Activated naive CD4-positive, alpha-beta T cell (primary cell): ENCODE measurements at places on chromosomes 7 and 10.

DNA sequence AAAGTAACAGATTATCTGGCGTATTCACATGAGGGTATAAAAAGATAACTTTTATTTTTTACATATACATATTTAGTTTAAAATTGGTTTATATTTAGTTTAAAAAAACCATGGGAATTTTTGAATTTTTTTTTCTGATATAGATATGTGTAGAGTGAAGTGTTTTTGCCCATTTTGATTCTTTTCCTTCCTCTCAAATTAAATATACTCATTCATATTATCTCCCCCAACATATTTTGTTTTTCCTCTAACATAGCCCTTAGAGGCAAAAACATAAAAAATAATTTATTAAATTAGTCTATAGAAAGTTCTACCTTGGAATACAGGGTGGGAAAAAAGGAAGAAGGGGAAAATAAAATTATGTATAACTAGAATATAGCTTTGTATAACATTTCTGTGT lies 137.7 kb downstream of the CPED1 start:
- DNase-seq = no peak

GRCh38 chr7:39896840-39897239 lies 53.2 kb upstream of the CDK13 start:
- DNase-seq = no peak

GRCh38 chr7:112504093-112504695 lies 23.4 kb downstream of the LSMEM1 start:
- DNase-seq = no peak

GRCh38 chr7:88967432-88967831 lies 171.9 kb upstream of the TEX47 start:
- DNase-seq = no peak

GRCh38 chr7:41730668-41731067 lies 27.8 kb upstream of the INHBA start:
- DNase-seq = no peak

DNA sequence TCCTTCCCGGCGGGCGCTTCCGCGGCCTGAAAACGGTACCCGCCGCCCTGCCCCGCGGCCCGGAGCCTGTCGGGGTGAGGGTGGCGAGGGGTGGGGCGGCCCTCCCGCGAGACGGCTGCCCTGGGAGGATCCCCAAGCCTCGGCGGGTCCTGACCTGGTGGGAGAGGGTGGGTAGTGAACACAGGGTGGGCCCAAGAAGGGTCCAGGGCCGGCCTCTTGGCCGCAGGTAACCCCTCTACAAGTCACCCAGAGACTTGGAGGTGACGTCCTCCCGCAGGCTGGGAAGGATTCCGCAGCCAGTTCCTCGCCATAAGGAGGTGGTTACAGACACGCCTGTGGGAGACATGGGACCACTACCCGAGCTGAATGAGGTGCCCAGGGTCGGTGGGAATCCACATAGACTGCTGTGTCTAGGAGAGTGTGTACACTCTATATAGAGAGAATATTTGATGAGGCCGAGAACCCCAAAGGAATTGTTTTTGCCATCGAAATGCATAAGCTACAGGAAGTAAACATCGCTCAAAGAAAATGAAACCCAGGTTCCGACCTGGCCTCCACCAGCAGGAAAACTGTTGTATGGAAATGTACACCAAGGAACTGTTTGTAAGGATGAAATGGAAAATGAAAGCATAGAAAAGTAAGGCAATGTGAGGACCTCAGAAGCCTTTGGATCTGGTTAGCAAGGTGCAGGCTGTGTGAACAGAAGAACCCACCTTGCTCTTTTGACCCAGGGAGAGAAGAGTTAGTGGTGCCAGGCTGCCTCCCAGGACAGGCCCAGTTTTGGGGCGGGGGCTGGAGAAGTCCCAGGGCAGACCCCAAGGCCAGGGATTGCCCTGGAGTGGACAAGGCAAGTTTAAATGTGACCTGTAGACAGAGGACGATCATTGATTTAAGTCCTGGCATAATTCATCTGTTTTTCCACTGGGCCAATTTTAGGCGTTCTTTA lies 659 bp downstream of the OPTN start:
- DNase-seq = no peak

DNA sequence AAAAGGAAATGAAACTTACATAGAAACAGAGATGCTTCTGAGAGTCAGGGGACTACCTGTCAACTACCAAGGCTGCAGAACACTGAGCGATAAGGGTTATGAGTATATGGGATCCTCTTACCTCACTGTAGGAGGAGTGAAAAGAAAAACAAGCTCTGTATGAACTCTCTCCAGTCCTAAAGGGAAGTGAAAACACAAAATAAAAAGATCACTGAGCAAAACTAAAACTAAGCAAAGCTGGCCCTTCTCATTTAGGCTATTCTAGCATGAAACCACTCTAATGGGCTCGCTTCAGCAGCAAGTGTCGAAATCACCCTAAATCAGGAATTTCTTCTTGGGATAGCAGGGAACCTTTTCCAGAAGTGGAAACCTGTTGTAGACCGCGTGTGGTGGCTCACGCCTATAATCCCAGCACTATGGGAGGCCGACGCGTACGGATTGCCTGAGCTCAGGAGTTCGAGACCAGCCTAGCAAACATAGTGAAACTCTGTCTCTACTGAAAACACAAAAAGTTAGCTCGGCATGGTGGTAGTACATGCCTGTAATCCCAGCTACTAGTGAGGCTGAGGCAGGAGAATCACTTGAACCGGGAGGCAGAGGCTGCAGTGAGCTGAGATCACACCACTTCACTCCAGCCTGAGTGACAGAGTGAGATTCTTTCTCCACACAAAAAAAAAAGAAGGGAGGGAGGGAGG lies 27.0 kb downstream of the DCLRE1C start:
- no peak for DNase-seq

DNA sequence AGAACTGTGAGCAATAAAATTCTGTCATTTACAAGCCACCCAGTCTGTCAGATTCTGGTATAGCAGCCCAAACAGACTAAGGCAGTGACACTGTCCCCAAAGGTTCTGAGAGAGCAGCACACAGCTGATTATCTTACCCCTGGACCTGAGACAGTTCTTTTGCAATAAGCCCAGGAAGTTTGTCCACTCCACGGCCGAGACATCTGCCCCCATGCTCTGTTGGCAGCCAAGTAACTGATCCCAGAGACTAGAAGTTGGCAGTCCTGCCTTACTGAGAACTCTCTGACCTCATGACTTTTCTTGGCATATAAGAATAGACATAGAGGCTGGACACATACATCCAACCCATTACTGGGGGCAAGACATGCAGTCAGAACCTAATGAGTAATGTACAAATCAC lies 243.0 kb upstream of the GRB10 start:
- DNase-seq = no peak

- no peak for DNase-seq
Observed at GRCh38 chr10:102801496-102801895, 35.7 kb downstream of the CYP17A1 start.

- DNase-seq = no peak
Observed at GRCh38 chr7:135501402-135501801, 8.5 kb downstream of the CNOT4 start.

GRCh38 chr10:91785830-91786229 lies 12.4 kb upstream of the TNKS2 start:
- DNase-seq = no peak

DNA sequence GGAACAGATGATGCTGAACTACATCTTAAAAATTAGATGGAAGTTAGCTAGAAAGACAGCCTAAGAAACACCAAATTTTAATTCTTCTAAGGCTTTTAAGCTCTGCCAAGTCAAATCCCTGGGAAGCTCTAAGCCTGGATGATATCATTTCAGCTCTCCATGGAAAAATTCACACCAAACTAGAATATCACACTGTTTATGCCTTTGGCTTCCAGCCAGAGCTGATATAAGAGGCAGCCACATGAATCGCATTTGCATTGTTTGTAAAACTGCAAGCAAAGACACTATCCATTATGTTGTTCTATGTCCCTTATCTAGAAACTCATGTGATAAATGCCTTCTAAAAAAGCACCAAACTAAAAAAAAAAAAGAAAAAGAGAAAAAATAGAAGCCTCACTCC lies 430.4 kb downstream of the GRID1 start:
- no peak for DNase-seq

DNA sequence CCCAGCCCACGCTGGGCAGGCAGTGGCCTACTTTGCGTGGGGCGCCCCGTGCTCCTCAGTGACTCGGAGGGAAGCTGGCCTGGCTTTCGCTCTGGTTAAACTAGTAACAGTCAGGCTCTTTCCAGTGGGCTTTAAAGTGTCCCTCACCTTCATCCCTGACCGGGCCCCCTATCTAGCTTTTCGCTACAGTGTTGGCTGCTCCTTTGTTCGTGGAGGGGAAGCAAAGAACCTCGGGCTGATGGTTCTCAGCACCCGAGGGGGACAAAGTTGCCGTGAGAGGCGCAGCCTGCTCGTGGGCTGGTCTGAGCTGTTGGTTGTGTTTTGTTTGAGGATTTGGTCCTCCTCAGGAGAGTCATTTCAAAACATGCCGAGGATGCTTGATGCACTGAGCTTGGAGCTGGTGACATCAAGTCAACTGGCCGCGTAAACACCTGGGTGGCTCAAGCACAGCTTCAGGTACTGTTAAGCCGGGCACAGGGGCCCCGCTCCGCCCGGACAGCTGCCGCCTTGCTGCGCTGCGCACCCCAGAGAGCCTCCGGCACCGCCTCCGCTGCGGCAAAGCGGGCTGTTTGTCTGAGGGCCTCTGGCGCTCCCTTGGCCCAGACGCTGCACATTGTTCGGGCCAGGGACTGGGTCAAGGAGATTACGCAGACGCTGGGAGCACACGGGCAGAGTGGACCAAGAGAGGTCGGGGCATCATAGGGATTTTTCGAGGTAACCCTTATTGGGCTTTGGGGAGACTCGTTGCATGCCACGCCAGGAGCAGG lies 1.6 kb downstream of the DLX6 start:
- DNase-seq = no peak

GRCh38 chr7:106423821-106424475 lies 139.2 kb upstream of the NAMPT start:
- DNase-seq = no peak

- DNase-seq = no peak
Observed at GRCh38 chr7:16667355-16667754, 21.4 kb downstream of the BZW2 start.

GRCh38 chr7:1099637-1100036 lies 11.7 kb downstream of the GPER1 start:
- DNase-seq = no peak

DNA sequence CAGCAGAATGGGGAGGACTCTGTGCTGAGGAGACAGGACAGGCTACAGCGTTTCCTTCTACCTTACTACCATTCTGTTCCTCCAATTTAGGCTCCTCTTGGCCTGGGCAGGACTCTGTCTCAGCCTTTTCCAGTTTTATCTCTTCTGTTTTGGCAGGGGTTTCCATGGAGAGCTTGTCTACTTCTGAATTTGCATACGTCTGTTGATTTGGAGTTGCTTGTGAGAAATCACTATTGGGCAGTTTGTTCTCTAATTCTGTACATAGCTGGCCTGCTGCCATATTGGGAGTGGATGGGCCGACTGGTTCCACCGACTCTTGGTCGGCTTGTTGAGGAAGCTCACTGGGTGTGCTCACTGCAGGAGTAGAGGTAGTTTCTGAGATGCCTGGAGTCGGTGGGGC lies 136.8 kb downstream of the GALNT11 start:
- DNase-seq = no peak

- no peak for DNase-seq
Observed at GRCh38 chr10:71995449-71995848, 31.3 kb downstream of the CHST3 start.

- DNase-seq = no peak
Observed at GRCh38 chr10:101935431-101935830, 91.8 kb upstream of the KCNIP2 start.

DNA sequence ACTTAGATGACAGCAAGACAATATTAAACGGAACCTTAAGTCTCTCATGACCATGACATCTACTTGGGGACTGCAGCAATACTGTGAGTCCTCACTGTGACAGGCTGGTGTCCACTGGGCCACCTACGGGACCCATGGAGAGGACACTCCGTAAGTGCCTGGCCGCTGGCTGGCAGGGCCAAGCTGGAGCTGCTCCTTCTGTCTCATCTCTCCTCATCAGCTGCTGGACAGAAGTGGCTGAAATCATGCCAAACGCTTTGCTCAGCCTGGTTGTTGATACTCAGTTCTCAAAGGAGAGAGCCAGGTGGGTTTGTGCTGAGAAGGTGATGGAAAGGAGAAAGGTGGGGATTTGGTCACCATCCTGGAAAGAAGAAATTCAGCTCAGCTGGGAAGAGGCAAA lies 33.3 kb downstream of the AFAP1L2 start:
- DNase-seq = no peak

DNA sequence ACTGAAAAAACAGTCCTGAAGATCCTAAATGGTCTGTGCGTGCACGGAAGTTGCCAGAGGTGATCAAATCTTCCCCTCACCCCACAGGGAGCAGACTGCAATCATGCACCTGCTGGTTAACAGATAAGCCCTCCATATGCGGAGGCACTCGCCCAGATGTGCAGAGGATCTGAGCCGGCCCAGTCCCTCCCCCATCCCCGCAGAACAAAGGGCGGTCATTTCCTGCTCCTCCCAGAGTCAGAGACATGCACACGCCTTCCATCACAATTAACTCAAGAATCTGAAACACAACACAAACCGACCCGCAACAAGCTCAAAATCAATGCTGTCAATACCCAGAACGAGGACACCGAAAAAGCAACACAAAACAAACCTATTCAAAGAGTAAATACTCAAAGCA lies 24.2 kb downstream of the CRTAC1 start:
- no peak for DNase-seq

DNA sequence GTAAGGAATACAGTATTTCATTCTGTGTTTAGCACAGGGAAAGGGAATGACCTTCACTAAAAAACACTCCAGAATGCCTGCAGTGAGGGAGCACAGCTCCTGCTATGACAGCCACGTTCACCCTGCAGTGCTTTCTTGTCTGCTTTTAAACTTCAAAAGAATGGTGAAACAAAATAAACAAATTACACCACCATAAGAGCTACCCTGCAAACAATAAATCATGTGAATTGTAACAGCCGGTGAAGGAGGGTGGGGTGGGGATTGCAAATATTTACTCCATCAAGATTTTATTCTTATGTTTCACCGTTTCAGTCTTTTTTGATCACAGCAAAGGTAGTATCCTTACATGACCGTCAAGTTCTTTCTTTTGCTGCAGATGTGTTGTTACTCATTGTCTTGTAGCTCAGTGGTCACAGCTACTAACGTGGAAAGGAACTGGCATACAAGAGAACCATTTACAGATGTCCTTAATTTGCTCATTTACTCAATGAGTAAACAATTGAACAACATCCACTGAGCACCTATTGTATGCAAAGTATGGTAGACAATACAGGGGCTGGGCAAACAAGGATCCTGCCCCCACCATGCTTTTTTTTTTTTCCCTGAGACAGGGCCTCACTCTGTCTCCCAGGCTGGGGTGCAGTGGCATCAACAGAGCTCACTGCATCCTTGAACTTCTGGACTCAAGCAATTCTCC lies 4.1 kb upstream of the CHN2 start:
- DNase-seq = no peak
